ENCODE measurements at places on chromosomes 4 and X.

GRCh38 chr4:126799971-126800574 is 832.7 kb upstream of the INTU start:
- DNase-seq: no peak

- DNase-seq: no peak
Observed at GRCh38 chr4:74884266-74884665, 48.6 kb upstream of the PARM1 start.

DNA sequence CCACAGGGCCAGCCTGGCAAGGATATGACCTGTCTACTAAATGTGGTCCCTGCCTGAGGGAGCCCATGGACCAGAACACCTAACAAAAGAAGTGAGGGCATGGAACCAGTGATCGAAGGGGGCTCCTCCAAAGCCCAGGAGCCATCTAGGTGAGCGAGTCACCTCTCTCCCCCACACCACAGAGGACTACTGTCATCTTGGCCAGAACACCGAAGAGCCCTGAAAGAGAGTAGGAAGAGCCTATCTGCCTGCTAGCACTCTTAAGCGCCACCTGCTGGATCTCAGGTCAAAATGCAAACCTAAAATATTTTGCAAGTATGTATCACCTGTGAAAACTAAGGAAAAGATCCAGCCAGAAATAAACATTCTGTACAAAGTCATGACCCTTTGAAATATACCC is 137.9 kb upstream of the ZXDB start:
- DNase-seq: no peak

DNA sequence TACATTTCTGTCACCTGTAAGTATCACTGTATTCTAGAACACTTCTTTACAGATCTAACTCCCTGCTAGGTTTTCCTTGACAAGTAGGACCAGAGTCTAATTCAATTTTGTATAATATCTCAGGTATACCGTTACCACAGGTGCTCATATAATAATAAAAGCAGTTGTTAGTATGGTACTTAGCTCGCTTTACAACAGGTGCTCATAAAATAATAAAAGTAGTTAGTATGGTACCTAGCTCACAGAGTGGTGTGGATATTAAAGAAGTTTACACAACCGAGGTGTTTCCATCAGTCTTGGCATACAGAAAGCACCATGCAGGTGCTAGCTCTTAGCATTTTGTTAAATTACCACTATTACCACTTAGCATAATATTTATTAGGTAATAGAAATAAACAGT is 32.9 kb upstream of the FGFBP2 start:
- no peak for DNase-seq

- DNase-seq: no peak
Observed at GRCh38 chr4:184395971-184396391, 78.4 kb downstream of the IRF2 start.

Data from pancreas (tissue), 10 donors.